WTC11 (cell line): ENCODE measurements at places on chromosomes 13 and 19.

DNA sequence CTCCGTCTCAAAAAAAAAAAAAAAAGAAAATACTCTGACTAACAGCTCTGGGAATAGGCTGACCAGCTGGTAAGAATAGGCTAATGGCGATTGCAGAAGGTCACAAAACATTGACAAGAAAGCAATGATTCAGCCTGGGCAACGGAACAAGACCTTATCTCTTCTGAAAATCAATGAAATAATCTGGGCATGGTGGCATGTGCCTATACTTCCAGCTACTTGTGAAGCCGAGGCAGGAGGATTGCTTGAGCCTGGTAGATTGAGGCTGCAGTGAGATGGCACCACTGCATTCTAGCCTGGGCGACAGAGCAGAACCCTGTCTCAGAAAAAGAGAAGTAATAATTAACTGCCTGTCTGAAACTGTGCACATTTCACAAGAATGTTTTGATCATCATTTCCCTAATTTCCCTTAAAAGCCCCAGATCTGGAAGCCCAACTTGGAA is 18.8 kb upstream of the MTRF1 start:
- no peak for DNase-seq

DNA sequence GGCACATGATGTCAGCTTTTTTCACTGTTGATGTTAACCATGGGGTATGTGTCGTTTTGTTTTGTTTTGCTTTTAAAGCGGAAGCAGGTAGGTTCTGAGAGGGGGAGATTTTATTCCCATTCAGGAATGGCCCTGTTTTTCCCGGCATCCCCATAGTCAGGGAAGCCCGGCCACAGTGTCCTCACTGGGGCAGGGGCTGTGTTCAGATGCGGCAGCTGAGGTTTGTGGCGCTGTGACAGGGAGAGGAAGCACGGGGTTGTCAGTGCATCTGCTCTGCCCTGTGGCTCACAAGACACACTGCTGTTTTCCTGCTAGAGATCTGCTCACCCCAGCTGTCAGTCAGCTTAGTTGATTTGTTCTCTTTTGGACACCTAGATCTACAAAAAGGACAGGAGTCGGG is 27.6 kb downstream of the ANKRD27 start:
- DNase-seq, result no peak

DNA sequence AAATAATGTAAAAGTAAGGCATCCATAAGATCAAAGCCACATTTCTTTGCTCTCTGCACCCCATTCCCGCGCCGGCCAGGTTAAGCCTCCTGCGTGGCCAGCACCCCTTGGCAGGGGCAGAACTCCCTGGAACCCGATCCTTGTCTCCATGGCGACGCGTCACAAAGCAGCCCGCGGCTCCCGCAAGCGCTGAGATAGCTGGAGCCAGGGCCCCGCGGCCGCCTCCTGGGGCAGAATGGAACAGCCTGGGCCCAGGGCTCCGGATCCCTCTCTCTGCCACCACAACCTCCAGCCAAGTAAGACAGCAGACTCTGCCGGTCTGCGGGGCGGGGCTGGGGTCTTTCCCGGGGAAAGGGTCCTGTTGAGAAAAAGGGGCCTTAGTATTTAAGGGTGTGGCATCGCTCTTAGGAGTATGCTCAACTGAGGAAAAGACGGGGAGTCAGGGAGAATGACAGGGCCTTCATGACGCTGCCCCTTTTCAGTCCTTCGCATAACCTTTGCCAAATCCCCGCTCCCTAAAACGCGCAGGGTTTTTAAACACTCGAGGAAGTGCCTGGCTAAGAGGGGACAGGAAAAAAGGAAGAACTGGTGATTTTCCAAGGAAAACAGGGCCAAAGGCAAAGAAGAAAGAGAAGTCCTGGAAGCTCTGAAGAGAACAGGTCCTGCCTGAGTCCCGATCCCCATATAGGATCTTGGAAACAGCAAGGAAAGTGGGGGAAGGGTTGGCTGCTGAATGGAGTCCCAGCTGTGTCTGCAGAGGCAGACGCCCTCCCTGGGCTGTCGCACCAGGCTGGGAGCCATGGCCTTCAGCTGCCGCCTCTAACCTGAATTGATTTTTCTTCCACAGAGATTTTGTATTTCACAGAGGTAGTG is at the start of gene TEX26:
Gene TEX26, plus strand, starts transcription at position 176 of the 873 bp plus-strand sequence. Its CDS starts 60 bp downstream, at position 236.
- peak; percentile 83 for DNase-seq

DNA sequence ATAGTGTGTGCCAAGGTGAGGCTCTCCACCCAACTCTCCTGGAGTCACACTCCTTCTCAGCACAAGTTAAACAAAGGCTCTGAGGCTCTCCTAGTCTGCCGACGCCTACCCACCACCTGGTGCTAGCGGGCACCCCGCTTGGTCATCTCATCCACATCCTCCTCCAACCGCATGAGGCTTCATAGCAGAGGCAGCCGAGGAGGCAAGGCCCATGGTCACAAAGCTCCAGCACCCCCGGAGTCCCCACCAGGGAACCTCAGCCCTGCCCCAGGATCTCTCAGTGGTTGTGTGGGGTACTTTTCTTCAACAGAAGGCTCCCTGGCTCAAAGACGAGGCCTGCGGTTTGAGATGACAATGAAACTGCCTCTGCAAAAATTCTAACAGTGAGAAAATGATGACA is 43.0 kb downstream of the STK24 start:
- no peak for DNase-seq

DNA sequence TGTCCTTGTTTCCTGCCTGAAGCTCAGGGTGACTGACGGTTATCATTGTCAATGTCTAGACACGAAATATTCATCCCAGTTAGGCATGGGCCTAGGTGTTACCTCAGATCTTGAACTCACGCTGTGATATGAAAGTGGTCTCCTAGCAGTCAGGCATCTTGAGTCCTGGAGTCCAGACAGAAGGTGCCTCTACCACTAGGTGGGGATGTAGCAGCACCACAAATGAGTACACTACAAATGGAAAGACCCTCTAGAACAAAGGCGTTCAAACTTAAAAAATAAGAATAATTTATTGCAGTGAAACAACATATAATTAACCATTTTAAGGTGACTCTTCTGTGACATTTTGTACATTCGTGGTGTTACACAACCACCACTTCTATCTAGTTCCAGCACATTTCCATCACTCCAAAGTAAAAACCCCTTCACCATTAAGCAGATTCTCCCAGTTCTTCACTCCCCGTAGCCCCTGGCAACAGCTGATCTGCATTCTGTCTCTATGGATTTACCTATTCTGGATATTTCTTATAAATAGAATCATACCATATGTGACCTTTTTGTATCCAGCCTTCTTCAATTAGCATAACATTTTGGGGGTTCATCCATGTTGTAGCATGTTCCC is 11.9 kb upstream of the FRY start:
- peak; percentile 58 for DNase-seq

DNA sequence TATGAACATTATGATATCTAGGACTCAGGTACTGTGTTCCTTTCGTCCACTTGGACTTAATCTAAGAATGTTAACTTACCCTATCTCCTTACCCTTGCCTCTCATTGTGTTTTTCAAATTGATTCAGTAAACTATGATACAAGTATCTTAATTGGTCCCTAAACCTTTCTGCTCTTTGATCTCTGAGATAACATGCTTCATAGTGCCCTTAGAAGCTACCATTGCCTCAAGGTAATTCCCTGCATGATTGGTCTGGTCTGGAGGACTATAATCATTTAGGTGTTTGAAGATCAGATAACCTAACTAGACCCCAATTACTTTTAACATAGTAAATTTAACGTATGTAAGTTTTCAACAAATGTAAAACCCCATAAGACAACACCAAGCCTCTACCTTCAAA is 169.9 kb upstream of the NBEA start:
- DNase-seq, result no peak

DNA sequence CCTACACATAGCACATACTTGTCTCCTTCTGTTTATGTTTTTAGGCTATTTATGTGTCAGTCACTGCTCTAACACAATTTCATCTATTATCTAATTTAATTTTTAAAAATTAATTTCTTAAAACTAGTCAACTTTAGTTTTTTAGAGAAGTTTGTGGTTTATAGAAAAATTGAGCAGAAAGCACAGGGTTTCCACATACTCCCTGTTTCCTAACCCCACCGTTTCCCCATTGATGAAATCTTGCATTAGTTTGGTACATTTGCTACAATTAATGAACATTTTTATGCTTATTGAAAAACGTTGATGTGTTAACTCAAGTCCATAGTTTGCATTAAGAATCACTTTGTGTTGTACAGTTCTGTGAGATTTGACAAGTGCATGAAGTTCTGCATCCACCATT is 53.5 kb downstream of the TNFSF13B start:
- DNase-seq, result no peak

- DNase-seq, result peak; percentile 61
Observed at GRCh38 chr13:102091231-102091630, 310.6 kb downstream of the FGF14 start.

GRCh38 chr19:5326986-5327623 is 13.5 kb downstream of the PTPRS start:
- DNase-seq, result peak; percentile 43

GRCh38 chr19:38049105-38049649 is 142.2 kb downstream of the SIPA1L3 start:
- no peak for DNase-seq

GRCh38 chr19:42281146-42281826 is 12.2 kb downstream of the CIC start:
- no peak for DNase-seq

GRCh38 chr13:99600318-99600717 is 99.0 kb downstream of the TM9SF2 start:
- DNase-seq, result peak; percentile 77

DNA sequence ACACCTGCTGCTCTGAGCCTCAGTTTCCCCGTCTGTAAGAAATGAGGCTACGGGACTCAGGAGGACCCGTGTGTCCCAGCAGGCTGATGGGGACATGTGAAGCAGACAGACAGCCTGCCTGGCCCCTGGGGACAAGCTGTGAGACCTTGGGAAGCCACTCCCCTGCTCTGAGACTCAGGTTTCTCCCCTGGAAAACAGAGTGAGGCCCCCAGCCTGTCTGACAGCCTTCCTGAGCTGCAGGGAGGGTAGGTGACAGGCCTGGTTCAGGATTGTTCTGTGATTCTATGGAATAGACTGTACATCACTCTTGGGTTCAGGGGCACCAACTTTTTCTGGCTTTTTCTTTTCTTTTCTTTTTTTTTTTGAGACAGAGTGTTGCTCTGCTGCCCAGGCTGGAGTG is 2.9 kb upstream of the NTF4 start:
- no peak for DNase-seq

DNA sequence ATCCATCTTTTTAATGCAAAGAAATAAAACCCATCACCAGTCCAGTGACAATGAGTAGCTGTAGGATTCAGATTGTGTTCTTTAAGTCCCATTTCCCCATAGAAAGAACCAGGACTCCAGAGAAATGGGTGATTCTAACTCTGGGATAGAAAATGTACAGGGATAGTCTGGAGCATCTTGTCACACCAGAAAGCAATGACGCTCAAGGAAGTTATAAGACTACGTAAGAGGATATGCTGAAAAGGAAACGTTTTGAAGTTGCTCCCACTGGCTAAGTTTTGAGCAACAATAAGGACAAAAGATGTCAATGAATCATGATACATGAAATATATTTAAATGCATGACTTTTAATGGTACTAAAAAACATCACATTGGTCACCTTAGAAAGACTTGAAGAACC is 360.1 kb downstream of the DLEU7 start:
- DNase-seq, result no peak

GRCh38 chr19:7874076-7874896 is at the start of gene PRR36:
PRR36 (minus strand) TSS chr19:7874390; CDS start chr19:7873689, 701 bp downstream.
- DNase-seq, result peak; percentile 88

DNA sequence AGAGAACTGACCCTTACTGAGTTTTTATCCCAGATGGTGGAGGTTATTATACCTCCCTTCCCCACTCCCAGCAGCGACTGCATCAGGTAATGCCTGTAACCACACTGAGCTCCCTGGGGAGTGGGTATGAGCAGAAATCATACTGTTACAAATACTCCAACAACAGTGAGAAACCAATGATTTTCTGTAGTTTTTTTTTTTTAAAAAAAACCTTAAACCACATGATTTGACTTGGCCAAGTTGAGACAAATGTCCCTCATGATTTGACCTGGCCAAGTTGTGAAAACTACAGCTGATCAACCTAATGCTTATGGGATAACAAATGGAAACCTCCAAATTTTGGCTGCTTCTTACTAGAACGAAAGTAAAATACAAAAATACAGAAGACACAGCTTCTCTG is 33.1 kb upstream of the SERP2 start:
- no peak for DNase-seq

DNA sequence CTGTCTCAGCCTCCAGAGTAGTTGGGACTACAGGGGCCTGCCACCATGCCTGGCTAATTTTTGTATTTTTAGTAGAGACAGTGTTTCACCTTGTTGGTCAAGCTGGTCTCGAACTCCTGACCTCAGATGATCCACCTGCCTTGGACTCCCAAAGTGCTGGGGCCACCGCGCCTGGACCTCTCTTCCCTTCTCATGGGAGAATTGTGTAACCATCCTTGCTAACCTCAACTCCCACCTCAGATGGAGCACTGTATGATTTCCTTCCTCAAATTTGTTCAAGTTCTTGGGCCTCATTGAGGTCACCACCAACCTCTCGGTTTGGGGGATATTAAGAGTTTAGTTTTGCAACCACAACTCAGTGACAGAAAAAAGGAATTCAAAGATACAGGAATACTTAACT is 10.7 kb downstream of the LILRA5 start:
- no peak for DNase-seq

DNA sequence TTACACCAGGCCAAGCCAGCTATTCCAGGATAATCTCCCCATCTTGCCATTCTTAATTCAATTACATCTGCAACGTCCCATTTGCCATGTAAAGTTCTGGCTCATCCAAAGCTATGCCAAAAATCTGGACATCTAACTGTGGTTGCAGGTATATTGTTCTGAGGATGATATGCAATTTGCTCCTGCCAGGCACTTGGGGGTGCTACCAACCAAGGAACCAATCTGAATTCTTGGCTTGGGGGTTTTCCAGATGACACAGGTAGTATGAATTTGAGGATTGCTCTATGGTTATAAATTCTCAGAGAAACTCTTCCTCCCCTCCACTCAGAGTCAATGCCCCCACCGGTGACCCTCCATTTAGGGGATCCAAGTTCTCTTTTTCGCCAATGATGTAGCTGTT is 33.0 kb downstream of the CRYL1 start:
- DNase-seq, result peak; percentile 62

DNA sequence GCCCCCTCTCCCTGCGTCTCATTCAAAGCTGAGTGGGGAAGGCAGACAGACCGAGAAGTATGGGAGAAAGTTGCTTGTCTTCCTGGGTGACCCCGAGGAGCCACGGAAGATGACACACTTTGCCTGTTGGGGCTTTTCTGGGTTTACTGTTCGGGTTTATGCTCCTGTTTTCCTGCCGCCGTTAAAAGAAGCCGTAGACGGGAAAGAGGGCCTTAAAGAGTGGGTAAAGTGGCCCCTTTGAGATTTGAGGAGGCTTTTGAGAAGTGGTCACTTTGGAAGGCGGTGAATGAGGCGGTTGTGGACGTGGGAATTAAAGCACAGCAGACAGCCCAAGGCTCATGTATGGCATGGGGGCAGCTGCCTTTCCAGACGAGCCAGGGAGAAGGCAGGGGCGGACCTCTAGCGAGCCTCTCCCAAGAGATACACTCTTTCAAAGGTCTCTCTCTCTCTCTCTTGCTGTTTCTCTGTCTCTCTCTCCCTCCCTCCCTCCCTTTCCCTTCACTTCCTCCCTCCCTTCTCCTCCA is 493 bp upstream of the LHFPL6 start:
- DNase-seq, result peak; percentile 26

- DNase-seq, result no peak
Observed at GRCh38 chr13:41648314-41648935, 191.1 kb downstream of the RGCC start.
